ENCODE measurements at places on chromosomes 6 and 20.

DNA sequence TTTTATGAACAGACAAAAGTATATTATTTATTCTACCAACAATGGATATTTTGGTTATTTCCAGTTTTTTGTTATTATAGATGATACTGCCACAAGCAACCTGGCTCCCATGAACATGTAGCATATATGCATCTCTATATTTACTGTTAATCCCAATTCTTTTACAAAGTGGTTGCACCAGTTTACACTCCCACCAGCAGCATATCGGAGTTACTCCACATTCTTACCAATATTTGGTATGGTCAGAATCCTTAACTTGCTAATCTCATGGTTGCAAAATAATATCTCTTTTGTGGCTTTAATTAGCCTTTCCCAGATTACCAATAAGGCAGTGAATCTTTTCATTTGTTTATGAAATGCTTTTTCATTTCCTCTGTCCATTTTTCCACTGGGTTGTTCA lies 137.6 kb upstream of the CDYL start:
- no peak for DNase-seq

GRCh38 chr20:20755231-20755630 lies 42.8 kb upstream of the RALGAPA2 start:
- DNase-seq, result no peak

- no peak for DNase-seq
Measured at GRCh38 chr6:75206576-75207342, 906 bp upstream of the COL12A1 start.

DNA sequence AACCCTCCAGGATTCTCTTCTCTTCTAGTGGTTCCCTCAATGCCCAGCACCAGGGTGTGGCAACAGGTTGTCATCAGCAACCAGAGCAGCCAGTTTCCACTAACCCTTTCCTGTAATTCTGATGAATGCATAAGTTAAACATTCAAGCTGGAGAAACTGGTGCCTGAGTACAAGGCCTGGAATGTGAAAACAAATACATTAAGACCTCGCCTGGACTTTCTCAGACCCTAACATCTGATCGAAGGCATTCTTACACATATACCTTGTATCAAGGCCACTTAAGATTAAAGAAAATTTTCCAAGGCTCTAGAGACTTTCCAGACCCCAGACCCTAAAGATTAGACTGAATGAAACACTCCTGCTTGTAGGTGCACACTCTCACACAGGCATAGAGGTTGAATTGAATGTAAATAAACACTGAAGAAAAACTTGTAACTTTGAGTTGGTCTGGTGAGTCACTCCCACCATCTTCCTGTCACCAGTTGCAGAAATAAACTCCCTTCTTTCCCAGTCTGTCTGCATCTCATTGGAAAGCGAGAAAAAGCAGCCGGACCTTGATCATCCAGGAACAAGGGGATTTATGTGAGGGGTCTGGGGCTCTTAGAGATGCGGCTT lies 9.0 kb downstream of the LRP11 start:
- peak; percentile 77 for DNase-seq

DNA sequence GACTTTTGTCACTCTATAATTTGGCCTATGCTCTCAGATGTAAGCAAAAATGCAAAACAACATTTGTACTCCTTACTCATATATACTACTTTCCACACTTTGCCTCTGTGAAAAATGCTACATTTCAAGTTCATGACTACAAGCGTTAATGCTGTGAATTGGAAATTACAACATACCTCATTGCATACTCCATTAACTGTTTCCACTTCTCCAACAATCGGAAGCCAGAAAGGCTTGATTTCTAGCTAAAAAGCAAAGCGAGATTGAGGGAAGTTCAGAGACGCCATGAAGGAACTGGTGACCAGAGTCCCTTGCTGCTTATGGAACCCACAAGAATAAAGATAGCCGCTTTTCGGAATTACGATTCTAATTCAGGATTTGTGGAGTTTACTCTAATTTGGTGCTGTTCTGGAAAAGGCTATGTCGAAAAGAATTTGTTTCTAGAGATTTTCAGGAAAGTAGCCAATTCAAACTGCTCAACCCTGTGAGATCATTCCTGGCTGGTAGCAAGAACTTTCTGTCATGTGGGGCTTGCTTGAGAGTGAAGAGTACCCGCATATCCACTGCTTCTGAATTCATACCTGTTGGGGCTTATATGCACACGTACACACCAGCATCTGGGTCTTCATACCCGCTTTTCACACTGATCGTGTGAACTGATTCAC lies 98.0 kb upstream of the CITED2 start:
- no peak for DNase-seq

All from AG04449 (cell line).